ENCODE measurements at places on chromosomes 7 and 10.
A peak's percentile ranks its signal among the peaks of the same experiment; 100 is the strongest.

DNA sequence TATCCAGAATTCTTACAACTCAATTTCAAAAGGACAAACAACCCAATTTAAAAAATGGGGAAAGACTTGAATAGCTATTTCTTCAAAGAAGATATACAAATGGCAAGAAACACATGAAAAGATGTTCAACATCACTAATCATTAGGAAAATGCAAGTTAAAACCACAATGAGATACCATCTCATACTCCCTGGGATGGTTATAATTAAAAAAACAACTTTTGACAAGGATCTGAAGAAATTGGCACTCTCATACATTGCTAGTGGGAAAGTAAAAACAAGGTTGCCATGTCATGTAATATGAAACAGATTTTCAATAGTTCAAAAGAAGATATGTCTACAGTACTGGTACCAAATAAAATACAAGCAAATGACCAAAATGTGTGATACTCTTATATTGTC is 9.0 kb downstream of the OAT start:
- DNase-seq: no peak

DNA sequence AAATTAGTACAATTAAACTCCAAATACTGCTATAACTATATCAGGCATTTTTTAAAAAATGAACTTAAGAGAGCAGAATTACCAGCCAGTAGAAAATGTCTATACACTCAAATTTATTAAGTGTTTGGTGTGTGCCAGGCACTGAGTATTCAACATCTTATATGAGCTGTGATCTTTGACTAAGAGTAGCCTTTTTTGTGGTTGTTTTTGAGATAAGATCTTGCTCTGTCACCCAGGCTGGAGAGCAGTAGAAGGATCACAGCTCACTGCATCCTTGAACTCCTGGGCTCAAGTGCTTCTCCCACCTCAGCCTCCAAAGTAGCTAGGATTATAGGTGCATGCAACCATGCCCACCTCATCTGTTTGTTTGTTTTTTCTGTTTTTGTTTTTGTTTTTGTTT is 102.5 kb upstream of the CELF2 start:
- no peak for DNase-seq

DNA sequence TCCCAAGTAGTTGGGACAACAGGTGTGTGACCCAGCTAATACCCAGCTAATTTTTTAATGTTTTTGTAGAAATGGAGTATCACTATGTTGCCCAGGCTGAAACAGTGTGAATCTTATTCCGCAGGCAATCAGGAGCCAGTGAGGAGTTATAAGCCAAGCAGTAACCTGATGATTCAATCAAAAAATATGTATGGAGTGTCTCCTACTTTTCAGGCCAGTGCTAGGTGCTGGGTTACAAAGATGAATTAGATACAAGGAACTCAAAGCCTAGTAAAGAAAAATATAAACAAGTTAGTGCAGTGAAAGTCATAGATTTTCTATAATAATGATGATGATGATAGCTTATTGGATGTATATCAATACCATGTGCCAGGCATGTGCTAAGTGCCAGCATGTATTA is 13.2 kb upstream of the IFRD1 start:
- DNase-seq: no peak

GRCh38 chr7:5574770-5575269 is 151.2 kb upstream of the TNRC18 start:
- DNase-seq: no peak

GRCh38 chr7:126213876-126214275 is 1038.9 kb downstream of the GRM8 start:
- DNase-seq: no peak

DNA sequence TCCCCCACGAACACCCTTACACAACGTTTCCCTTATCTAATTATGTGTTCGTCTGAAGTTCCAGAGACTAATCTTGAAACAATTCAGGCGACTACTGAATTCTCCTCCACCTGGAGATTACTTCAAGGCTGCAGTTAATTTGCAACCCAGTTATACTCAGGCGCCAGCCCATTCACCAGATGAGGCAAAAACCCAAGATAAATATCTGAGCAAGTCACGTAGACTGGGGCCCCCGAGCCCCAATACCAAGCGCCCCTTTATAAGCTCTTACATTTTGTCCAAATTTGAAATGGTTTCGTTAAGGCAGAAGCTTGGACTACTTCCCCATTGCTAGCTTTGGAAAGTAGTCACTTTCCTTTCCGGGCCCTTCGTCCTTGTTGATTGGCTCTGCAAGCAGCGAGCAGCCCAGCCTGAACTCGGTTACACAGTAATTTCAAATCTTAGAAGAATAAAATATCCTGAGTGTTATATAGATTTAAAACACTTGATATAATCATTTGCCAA is 1.2 kb downstream of the TPK1 start:
- peak; percentile 72 for DNase-seq

- no peak for DNase-seq
Observed at GRCh38 chr7:7921830-7922229, 46.8 kb upstream of the GLCCI1 start.

GRCh38 chr7:99601656-99602310 is 3.7 kb downstream of the TMEM225B start:
- DNase-seq: no peak

- DNase-seq: no peak
Observed at GRCh38 chr7:97167176-97167575, 49.7 kb downstream of the SDHAF3 start.

DNA sequence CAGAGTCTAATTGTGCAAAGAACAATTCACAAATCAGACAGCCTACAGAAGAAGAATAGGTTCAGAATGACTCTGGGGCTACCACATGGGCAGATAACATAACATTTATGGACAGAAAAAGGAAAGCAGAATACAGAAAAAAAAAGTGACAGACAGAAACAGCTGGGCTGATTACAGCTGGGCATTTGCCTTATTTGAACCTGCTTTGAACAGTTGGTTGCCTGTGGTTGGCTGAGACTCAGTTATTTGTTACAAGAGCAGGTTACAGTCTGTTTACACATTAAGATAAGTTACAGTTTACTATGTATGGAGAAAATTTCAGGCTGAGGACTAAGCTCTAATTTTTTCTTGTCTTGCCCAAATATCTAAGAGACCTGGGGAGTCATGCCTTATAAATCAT is 327.2 kb downstream of the GALNT17 start:
- DNase-seq: no peak

- peak; percentile 86 for DNase-seq
Observed at GRCh38 chr10:112375721-112376395, 1.9 kb downstream of the ACSL5 start.

- no peak for DNase-seq
Observed at GRCh38 chr10:75776738-75777504, 345.5 kb downstream of the LRMDA start.

GRCh38 chr10:97940534-97940933 is 89.9 kb downstream of the CRTAC1 start:
- DNase-seq: no peak

All from Kasumi-1 (cell line).